ENCODE measurements at places on chromosomes 2 and 18. TPM values are rescaled to one million over a fixed set of nuclear protein-coding genes. Genes with fewer than 3 reads are reported as not detected.

DNA sequence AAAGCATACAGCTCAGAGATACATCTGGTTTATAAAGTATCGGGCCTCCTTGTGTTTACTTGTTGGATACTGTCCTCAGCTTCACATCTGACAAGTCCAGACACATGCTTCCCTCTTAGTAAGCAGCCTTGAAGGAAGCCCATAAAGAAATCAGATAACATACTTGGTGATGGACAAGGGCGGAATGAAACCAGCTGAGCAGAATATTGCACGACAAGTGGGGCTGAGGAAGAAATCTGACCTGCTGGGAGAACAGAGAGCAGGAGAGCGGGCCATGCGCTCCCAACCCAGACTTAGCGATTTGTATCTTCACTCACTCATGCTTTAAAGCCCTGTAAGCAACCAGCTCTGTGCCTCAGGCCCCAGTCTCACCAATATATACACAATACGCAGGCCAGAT is 208.4 kb downstream of the CDH20 start:
- H3K36me3 ChIP-seq, result no peaks in the 10 kb centered on the region
- no peak for DNase-seq
- no peak overlapping the region for H3K27ac ChIP-seq
- no peak overlapping the region for H3K4me3 ChIP-seq
- no peaks in the 10 kb centered on the region for H3K27me3 ChIP-seq
- no peaks in the 10 kb centered on the region for H3K4me1 ChIP-seq

The ANKRD39 gene
- 12.7 TPM for total RNA-seq

GRCh38 chr18:48159816-48160215 is 229.4 kb upstream of the SMAD2 start:
- H3K4me3 ChIP-seq, result no peak overlapping the region
- H3K27me3 ChIP-seq, result peaks cover 57% of the 10 kb centered on the region
- peaks cover 7% of the 10 kb centered on the region for H3K4me1 ChIP-seq
- DNase-seq, result no peak

The PLA2R1 gene
- total RNA-seq, result not detected

- H3K4me1 ChIP-seq, result no peaks in the 10 kb centered on the region
- H3K36me3 ChIP-seq, result peaks cover 8% of the 10 kb centered on the region
- no peaks in the 10 kb centered on the region for H3K27me3 ChIP-seq
- H3K27ac ChIP-seq, result no peak overlapping the region
Measured at GRCh38 chr2:54940723-54941122, 109.5 kb downstream of the RTN4 start.

The HNRNPLL gene
- total RNA-seq, result 8.8 TPM

The MERTK gene
- total RNA-seq, result not detected

- DNase-seq, result no peak
- H3K4me3 ChIP-seq, result no peak overlapping the region
- no peaks in the 10 kb centered on the region for H3K36me3 ChIP-seq
Measured at GRCh38 chr2:29110916-29111535, 4.2 kb upstream of the CLIP4 start.
